ENCODE measurements at places on chromosomes 3 and 15.

DNA sequence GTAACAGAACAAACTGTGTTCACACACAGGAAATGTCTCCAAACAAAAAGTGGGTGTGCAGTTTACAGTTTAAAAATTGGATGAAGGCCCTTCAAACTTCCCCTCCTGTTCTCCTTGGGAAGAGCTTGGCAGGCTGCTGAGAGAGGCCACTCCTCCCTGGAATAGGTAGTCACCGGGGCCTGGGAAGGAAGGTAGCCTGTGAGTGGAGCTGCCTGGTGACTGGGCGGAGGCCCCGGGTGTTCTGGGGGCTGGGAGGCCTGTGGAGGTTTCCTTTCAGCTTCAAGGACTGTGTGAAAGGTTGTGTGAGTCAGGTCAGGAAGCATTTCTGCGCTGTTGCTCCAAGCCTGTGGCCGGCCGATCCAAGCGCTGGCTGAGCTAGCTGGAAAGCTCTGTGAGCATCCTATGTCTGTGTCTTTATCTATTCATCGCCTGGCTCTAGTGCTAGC, 14.1 kb downstream of the SLCO3A1 start:
- no peak for DNase-seq

DNA sequence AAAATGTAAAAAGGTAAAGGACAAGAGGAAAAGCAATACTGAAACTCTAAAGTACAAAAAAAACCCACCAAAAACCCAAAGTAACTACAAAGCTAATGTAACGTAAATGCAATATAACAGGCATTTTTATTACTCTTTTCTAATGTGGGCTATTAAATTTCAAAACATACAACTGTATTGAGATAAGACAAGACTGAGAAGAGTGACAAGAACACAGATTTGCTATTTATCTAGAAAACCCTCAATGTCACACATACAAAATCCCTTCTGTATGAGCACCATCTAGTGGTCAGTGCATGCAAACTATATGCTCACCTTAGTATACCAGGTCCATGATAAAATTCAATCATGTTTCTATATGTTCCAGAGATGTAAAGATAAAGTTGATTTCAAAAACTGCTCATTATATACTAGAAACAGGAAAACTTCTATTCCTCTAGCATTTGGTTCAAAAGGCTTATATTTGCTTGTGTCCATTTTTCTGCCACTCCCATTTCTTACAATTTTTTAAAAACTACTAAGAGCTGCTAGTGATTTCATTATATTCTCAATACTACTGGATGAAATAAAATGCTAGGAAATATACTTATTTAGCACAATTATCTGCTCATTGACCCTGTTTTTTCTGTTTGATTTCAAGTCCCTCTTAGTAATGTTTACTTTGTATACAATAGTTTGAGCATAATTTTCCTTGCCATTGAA, 111.4 kb downstream of the DLG1 start:
- peak; percentile 83 for DNase-seq

GRCh38 chr3:4528320-4528719, 35.2 kb downstream of the ITPR1 start:
- DNase-seq, result no peak

DNA sequence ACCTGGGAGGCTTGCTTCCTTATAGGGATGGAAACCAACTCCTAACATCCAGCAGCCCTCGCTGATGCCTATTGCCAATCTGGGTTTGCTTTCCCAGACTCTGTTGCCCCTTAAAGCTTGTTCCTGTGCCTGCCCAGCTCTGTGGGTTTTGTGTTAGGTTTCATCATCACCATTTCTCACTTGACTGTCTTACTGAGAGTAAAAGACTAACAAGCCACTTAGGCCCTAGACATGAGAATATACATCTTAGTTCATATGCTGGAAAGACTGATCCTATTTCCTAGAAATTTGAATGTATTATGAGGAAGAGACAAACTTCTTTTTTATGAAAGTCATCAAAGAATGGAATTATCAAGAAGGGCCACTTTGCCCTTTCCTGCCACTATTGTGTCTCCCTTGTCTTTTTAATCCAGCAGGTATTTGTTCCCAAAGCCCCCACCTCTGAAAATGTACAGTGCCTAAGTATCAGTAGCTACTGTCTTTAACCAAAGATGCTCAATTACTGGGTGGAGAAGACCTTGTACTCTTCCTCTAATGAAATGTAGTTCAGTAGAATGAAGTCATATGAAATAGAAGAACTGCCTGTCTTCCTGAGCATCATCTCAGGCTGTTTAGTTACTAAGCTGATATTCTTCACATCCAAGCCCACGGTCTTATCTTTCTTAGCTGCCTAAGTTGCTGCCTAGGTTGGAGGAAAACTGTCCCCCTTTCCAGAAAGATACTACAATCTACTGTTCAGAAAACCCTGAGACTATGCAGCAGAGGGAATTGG, 59.8 kb upstream of the ZPLD1 start:
- DNase-seq, result peak; percentile 8

DNA sequence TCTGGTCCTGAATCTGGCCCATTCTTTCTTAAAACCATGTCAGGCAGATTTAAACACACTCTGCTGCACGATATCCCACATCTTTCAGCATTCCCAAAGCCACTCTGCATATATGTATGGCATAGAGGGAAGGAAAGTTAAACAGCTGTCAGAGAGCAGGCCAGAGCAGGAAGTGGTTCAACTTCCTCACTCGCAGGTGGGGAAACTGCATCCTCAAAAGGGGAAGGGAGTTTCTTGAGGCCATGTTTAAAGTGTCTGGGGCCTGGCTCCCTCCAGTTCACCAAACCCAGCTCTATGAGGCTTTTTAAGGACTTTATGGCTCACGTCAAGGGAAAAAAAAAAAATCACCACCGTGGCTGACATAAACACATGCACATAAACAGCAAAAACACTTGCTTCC, 123.1 kb downstream of the OPA1 start:
- DNase-seq, result no peak

All from hematopoietic multipotent progenitor cell treated with erythropoietin and hydrocortisone succinate and interleukin-3 and kit ligand, for 17 days (in vitro differentiated cells).